Right kidney (tissue), 9 donors: ENCODE measurements at places on chromosomes 6 and 20.

DNA sequence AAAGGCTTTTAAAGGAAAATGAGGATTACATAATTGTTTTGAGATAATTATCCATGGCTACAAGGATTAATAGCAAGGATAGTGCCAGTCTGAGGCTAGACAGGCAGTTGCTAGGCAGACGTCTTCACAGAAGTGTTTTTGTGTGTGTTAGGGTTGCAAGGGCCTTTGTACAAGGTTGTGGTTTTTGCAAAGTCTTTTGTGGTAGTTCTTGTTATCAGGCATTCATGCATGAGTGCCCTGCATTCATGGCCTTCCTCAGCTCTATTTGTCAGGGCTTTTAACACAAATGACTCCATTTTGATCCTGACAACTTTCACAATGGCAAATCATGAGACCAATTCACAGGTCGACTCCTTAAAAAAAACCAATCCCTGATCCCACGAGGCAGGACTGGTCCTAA lies 68.1 kb upstream of the TXNDC5 start:
- DNase-seq = no peak

DNA sequence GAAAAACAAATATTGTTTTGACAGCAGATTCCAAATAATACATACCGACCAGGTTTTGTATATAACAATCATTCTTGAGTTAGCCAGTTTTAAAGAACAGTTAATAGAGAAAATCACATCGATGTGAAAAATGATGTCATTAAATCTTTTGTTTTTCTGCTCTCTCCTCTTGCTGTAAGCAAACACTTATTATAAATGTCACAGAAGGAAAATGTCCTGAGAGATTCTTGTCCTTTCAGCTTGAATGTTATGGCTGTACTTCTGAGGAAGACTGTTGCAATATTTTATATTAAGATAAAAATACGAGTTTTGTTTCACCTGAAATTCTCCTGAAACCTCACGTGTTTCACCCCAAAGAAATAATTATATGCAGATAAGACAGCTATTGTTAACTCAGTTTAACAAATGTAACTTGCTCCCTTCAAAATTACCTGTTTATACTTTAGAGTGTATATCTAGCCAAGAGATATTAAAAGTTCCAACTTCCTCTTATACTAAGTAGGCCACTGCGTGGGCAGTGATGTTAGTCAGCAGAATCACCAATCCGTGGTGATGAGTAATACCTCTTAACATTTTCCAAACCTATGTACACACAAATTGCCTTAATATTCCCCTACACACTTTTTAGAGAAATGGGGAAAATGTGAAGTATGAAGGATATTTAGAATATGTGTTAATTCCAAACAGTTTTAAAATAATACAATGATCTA lies 1111.4 kb upstream of the CITED2 start:
- DNase-seq = no peak

- no peak for DNase-seq
Measured at GRCh38 chr6:53547166-53547810, 2.4 kb upstream of the GCLC start.

DNA sequence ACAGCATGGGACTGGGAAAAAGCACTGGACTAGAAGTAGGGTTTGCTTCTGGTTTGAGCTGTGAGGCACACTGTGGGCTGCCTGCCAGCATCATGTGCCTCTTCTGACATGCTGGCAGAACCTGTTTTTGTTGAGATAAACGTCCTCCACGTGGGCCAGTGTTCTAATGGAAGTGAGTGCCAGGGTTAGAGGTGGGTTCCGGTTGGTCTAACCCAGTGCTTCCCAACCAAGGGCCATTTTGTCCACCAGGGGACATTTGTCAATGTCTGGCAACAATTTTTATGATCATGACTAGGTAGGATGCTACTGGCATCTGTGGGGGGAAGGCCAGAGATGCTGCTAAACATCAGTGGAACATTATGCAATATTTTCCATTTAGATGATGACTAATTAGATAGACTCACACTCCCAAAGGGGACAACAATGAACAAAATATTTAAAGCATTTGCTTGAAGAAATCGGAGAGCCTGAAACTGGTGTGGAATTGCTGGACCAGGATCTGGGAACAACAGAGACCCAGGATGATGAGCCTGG lies 7.8 kb upstream of the APMAP start:
- no peak for DNase-seq

DNA sequence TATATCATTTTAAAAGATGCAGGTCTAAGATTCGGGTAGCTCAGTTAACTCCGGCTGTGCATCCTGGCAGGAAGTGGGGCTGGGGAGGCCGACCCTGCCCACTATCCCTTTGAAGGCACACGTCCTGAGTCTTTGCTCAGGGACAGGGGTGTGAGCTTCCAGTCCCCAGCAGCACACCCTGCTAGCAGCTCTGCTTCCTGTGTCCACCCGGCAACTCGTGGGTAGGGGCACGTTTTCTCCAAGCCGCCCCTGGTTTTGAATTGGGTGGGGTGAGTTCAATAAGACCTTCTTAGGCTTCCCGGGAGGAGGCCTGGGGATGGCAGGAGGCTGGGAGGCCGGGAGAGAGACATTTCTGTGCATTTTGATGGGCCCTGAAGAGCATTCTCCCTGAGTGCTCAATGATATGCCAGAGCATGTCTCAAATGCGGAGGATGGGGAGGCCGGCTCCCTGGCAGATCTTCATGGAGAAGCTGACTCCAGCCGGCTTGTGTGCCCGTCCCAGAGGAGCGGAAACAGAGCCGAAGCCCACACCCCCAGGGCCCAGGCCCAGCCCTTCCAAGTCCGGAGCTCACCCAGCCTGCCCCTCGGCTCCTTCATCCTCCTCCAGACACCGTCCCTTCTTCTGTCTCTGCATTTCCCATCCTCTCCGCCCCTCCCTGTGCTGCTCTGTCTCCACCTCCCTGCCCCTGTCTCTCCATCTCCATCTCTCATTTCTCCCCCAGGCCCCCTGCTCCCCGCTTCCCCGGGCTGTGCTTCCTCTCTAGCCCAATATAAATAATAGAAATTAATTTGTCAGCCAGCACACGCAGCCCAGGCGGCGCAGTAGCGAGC lies 36.3 kb upstream of the ZFAND3 start:
- DNase-seq = peak; percentile 73

GRCh38 chr6:27694547-27694874 lies 217.7 kb downstream of the OR2B2 start:
- no peak for DNase-seq

- DNase-seq = no peak
Measured at GRCh38 chr6:101980924-101981323, 587.4 kb downstream of the GRIK2 start.

GRCh38 chr6:134680021-134680420 lies 269.9 kb downstream of the ALDH8A1 start:
- no peak for DNase-seq

DNA sequence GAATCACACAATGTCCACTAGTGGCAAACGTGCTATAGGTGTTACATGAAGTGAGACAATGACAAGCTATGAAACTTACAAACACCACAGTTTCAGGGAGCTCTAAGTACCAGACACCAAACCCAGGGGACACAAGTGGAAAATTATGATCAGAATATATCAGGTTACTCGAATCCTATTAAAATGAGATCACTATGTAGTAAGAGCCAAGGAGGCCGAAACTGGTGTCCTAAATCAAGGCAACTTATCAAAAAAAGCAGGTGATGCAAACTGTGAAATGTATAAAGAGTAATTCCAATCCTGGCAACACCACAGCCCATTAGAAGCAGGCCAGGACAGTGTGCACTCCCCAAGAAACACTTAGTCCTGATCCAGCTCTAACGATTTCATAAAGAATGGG lies 100.3 kb downstream of the ARHGAP18 start:
- DNase-seq = no peak

- DNase-seq = no peak
Measured at GRCh38 chr6:13931797-13932402, 7.1 kb downstream of the RNF182 start.

- DNase-seq = peak; percentile 66
Measured at GRCh38 chr6:41780551-41781365, at the start of gene PRICKLE4. PRICKLE4 (plus strand) TSS chr6:41780782; CDS start chr6:41783474, 2,692 bp downstream.

DNA sequence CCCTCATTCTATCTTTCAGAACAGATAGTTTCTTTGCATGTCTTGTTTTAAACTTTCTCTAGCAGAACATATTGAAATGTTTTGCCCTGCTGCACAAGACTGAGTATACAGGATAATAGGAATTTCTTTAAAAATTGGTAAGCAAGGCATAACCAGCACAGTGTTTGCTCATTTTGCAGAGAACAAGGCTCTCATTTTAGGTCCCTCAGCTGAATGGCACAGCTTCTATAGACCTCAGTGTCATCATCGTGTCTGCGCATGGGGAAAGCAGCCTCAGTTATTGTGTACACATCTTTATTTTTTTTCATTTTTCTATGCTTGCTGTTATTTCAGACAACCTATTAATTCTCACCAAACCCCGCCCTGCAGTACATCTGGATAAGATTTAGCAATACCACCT lies 35.7 kb downstream of the TTI1 start:
- DNase-seq = no peak

DNA sequence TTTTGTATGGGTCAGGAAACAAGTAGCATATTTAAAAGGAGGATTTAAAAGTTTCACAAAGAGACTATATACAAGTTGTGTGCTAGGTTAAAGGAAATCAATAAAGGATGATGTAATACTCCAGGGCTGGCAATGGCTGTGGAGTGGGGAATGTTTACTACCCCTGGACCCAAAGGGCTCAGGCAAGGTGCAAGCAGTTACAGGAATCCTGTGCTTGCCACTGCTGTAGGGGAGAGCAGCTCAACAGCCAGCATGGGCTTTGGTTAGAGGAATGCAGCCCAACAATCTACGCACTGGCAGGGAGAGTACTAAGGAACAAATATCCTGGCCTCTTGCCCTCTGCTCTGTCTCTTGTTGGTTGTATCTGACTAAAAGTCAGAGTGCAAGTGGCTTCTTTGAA lies 1642.2 kb downstream of the KHDRBS2 start:
- no peak for DNase-seq

DNA sequence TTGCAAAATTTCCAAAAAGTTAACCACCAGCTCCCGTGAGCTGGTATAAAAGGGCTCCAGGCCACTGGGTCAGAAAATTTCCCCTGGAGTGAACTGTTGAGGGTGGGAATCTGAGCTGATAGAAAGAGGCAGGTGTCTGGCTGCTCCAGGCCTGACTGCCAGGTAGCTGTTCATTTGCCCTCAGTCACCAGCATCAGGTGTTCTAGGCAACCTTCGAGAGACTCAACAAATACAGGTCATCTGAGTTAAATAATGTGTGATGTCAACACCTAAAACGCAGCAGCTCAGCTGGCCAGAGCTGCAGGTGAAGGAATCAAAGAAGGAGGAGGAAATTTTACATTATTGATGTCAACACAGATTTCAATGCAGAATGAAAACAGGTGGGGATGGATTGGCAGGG lies 46.7 kb downstream of the KCNK5 start:
- no peak for DNase-seq

- no peak for DNase-seq
Measured at GRCh38 chr6:32112431-32112980, 3.4 kb upstream of the TNXB start.

DNA sequence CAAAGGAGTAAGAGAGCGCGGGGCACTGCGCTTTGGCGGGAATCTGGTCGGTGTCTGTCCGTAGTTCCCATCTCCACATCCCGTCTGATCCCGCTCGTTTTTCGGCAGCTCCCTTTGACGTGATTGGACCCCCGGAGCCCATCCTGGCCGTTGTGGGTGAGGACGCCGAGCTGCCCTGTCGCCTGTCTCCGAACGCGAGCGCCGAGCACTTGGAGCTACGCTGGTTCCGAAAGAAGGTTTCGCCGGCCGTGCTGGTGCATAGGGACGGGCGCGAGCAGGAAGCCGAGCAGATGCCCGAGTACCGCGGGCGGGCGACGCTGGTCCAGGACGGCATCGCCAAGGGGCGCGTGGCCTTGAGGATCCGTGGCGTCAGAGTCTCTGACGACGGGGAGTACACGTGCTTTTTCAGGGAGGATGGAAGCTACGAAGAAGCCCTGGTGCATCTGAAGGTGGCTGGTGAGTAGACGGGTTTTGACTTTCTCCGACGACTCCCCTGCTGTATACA lies 1.4 kb downstream of the BTN1A1 start:
- DNase-seq = peak; percentile 68

GRCh38 chr20:58650181-58650775 lies 805 bp upstream of the STX16 start:
- no peak for DNase-seq

GRCh38 chr6:106469882-106470281 lies 109.4 kb downstream of the CRYBG1 start:
- no peak for DNase-seq

GRCh38 chr20:47204008-47204849 lies 152.3 kb downstream of the ZMYND8 start:
- no peak for DNase-seq

- DNase-seq = no peak
Measured at GRCh38 chr6:162063666-162064065, 663.9 kb downstream of the PRKN start.

- DNase-seq = no peak
Measured at GRCh38 chr20:54726687-54727300, 251.4 kb downstream of the DOK5 start.

- no peak for DNase-seq
Measured at GRCh38 chr6:158313989-158314388, 1.7 kb downstream of the TULP4 start.

- no peak for DNase-seq
Measured at GRCh38 chr6:113304116-113304515, 553.0 kb upstream of the MARCKS start.

DNA sequence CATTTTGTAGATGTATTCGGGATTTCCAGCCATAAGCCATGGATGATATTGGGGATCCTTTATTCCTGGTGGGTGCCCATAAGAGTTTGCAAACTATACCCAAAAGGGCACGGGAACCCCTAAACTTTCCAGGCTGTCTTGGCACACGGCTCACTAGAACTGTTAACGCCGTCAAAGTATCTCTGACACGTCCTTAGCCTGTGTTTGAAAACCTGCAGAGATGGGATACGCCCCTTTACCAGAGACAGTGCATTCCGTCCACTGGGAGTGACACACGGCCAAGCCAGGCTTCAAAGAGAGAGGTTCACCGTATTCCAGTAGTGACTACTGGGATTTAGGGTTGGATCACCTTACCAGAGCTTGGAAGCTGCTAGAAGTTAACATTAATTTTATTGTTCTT lies 95.0 kb downstream of the THBS2 start:
- DNase-seq = no peak

DNA sequence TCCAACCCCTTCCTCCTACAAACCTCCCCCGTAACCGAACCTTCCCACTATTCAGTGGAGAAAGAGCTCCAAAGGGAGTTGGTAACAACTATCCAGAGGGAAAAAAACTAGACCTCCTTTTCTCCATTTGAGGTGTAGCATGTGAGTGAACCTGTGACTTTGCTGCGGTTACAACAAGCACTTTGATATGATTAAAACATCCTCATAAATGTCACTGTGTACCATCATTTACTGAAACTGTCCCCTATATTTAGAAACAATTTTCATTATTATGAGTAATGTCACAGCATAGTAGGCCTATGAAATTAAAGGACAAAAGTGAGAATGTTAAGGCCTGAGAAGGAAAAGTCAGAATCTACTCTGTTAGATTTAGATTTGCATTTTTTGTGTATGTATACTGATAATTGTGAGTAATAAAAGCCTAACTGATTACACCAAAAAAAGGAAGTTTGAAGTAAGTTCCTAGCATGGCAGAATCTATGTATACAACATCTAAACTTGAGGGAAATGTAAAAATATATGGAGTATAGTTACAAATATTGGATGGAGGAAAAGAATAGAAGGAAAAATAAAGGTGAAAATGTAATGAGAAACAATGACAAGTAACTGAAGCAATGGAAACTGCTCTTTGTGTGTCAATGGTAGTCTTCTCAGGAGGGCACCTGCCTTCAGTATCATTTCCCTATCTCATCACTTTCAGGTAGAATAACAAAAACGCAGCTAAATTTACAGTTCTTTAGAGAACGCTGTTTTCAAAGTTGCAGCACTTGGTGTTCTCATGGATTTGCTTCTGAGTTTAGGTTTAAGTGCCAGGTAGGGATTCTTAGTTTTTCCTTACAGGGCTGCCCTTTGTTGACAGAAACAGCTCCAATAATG lies 145.9 kb downstream of the IMPG1 start:
- no peak for DNase-seq
